ENCODE measurements at places on chromosomes 2 and 18.
A peak's percentile ranks its signal among the peaks of the same experiment; 100 is the strongest.

DNA sequence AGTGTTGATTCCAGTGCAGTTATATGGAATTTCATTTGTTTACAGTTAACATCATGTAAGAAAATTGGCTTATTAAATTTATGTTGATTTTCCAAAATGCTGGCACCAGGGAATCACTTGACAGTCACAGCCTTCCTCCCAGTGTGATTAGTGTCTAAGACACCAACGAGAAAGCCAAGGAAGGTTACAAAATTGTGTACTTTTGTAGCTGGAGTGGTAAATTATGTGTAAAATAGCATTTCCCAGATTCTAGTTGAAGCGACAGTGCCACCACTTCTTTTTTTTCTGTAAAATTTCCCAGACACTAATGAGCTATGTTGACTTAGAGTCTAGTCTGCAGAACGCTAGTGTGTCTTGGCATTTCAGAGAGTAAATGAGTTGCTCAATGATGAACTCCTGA, 101.3 kb downstream of the NCK2 start:
- DNase-seq: no peak

GRCh38 chr2:9206991-9207640, 504 bp downstream of the ASAP2 start:
- no peak for DNase-seq

GRCh38 chr2:148971547-148971946, 67.0 kb upstream of the LYPD6B start:
- no peak for DNase-seq

GRCh38 chr2:222802514-222803196, 58.2 kb upstream of the ACSL3 start:
- no peak for DNase-seq

DNA sequence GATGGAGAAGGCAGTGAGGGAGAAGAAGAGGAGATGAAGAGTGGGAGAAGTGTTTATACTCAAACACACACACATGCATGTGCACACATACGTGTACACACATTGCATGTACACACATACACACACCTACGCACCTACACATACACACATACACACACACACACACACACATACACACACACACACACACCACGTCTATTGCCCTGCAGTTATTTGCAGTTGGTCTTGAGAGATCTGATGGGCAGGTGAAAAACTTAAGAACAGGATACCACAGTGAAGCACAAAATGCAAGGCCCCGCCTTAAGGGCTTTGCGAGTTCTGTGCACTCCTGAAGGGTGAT, 190.2 kb downstream of the MYCN start:
- no peak for DNase-seq

GRCh38 chr18:76398295-76398694, 96.7 kb downstream of the ZNF516 start:
- no peak for DNase-seq

DNA sequence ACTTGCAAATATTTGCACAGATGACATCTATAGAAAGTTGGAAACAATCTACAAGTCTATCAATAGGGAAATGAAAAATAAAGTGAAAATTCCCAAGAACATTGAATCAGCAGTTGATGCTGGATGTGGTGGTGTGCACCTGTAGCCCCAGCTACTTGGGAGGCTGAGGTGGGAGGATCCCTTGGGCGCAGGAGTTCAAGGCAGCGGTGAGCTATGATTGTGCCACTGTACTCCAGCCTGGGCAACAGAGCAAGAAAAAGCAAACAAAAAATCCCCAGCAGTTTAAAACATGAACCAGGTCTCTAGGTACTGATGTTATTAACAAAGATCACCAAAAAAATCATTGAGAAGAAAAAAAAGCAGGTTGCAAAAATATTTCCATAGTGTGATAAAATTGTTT, 15.4 kb upstream of the NDUFV2 start:
- DNase-seq: no peak

- peak; percentile 7 for DNase-seq
Measured at GRCh38 chr2:234111523-234111922, 61.0 kb downstream of the SPP2 start.

DNA sequence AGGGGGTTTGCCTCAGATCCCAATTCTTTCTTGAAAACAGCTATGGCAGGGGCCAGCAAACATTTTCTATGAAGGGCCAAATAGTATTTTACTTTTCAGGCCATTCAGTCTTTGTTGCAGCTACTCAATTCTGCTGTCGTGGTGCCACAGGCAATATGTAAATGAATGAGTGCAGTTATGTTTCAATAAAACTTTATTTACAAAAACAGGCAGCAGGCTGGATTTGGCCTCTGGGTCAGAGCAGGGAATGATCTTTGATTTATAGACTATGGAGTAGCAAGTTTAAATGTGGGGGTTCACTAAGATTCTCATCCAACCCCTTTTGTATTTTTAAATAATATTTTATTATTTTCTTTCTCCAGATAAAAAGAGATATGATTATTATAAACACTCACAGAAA, 72.4 kb downstream of the IRS1 start:
- no peak for DNase-seq

- no peak for DNase-seq
Measured at GRCh38 chr2:214034417-214034816, 376.4 kb upstream of the VWC2L start.

- peak; percentile 63 for DNase-seq
Measured at GRCh38 chr2:237868631-237869342, 9.4 kb downstream of the RAMP1 start.

GRCh38 chr18:50405582-50406271, 30.9 kb downstream of the SKA1 start:
- no peak for DNase-seq

DNA sequence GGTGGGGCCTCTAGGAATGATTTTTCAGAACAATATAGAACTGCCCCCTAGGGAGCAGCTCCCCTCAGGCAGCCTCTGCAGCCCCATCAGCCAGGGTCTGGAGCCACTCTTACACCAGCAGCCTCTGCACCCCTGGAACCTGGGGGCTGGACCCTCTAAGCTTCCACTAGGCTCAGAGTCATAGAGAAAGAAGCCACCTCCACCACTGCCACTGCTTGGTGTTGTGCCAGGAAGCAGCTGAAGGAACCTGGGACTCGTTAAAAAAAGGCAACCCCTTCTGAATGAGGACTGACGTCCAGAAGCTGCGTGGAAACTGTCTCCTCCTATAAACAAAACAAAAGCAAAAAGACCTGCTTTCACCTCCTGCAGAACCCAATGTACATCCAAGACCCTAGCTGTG, 98.1 kb upstream of the HS6ST1 start:
- no peak for DNase-seq

DNA sequence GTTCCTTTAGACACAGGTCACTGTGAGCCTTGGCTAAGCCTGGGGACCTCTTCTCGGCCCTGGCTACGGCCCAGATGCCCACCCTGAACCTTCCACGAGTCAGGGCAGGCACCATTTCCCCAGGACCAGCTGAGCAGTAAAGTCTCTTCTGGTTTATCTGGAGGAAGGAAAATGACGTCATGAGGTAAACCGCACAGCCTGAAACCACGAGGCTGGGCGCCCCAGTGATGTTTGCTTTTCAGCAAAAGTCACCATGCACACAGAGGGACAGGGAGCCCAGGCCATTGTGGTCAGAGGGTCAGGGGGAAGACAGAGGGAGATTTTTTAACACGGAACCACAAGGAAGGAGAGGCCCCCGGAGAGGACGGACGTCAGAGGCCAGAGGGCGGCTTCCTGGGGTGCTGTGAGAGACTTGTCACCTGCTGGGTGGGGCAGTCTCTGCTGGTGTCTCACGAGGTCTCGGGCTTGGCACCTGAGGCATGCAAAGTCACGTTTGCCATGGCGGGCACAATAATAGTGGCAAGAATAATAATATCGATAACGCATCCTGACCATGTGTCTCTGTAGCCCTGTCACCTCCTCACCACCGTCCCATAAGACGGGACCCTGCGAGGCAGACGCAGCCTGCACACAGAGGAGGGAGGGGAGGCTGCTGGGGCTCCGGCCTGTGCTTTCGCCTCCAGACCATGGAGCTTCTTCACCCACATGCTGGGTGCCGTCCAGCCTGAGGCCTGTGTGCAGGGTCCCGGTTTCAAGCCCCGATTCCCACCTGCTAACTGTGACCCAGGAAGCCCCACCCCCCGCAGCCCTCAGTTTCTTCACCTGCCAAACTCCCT, 33.2 kb upstream of the FOSL2 start:
- DNase-seq: peak; percentile 66

DNA sequence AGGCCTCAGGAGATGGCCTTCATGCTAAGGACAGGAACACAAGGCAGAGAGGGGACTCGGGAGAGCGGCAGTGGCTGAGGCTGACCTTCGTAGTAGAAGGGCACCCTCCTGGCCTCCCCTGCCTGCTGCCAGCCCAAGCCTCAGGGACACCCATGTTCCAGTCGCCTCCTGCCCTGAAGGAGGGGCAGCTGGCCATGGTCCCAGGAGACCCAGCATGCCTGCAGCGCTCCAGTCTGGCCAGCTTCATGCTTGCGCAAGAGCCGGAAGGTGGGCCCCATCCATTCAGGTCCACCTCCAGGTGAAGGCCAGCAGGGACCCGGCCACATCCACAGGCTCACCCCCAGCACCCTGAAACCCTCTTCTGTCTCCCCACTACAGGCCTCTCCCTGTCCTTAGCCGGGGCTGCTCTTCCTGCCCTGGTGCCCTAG, 35.0 kb downstream of the BIN1 start:
- DNase-seq: no peak

DNA sequence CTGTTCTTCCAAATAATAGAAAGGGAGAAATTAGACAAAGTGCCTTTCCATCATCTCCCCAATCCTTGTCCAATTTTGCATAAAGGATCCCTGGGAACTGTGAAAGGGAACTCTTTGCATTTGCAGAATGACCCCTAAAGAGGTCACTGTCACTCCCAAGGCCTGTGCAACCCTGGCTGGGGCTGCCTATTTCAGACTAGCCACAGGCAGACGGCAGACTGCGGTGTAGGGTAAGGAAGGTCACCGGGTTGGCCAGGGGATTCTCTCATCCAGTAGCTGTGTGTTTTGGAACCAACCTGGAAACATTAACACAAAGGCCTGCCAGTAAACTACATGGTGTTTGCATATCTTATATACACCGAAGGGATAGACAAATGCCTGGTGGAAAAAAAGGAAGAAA, 818.7 kb downstream of the BCL11A start:
- DNase-seq: no peak

DNA sequence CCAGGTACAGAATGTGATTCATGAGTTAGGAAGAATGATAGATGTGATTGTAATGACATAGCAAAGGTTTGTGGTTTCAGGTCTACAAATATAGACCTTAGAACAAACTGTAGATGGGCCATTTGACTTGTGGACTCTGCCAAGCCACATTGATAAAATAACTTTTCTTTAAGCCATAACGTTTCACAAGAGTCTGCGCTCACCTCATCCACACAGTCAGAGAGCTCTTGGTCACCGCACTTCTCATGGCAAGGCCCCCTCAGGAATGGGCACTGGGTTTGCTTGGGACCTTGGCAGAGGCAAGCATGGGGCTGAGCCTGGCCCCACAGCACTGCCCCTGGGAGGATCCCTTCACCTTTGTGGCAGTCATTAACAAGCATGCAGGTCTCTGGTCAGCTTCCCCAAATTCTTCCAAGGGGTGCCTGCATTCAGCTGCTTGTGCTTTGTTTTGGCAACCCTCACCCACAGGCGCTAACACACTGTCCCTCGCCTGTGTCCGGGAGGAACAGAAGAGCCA, 14.0 kb downstream of the ARMC9 start:
- DNase-seq: peak; percentile 38

DNA sequence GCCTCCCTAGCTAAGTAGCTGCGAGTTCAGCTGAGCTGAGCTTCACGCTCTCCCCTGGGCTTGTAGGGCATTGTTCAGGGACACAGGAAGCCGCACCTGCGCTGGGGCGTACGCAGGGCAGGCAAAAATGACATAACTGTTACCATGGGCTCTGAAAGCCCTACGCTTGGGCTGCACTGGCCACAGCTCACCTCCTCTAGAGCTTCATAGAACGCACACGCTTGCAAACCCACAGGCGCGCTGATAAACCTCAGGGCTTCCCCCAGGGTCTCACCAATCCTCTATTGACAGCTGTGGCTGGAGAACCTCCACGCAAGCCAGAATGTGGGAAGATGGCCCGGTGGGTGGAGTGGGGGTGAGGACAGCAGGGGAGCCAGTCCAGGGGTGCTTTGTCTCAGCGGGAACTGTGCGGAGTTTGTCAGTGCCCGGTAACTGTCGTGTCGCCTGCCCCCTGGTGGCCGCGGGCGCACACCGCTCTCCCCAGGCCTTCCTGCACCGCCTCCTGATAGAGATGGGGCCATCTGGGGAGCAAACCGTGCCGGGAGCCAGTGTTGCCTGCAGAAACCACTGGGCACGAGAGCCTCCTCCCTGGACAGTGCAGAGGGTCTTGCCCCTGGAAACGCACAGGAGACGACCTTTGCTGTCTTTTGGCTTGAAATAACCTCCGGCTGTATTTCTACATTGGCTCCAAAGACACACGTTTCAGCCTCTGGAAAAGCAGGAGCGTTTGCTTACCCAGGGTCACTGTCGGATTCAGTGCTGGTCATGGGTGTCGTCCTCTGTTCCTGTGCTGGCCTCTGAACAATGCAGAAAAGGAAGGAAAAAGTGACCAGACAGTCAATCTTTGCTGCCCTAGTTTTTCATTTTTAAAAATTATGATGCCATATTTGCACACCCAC, 17.0 kb upstream of the CIDEA start:
- peak; percentile 36 for DNase-seq

- DNase-seq: peak; percentile 27
Measured at GRCh38 chr18:36387310-36387709, 89.8 kb downstream of the FHOD3 start.

- no peak for DNase-seq
Measured at GRCh38 chr2:37230581-37230980, 815 bp downstream of the CEBPZ start.

GRCh38 chr2:152534460-152535135, 182.7 kb downstream of the PRPF40A start:
- no peak for DNase-seq

GRCh38 chr2:117985092-117985491, 28.8 kb downstream of the CCDC93 start:
- DNase-seq: no peak

DNA sequence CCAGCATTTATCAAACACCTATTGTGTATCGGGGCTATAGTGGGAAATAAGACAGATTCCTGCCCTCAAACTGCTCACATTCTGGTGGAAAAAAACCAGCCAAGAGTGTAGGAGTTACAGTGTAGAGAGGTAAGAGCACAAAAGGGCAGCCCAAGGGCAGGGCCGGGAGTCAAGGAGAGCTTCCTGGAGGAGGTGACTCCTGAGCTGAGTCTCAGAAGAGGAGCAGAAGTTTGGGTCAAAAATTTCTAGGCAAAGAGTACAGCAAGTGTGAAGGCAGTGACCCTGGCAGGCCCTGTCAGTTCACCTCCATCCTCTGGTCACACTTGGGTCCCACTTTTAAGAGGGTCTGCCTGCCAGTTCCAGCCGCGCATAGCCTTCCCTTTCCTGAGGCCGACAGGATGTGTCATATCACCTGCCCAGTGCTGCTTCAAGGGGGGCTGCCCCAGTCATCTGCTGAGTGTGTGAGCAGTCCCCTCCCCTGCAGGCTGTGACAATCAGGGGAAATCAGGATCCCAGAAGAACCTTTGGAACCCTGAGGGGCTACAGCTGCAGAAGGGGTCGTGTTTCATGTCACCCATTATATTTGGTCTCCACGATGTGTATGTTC, 118.4 kb downstream of the GLI2 start:
- no peak for DNase-seq

DNA sequence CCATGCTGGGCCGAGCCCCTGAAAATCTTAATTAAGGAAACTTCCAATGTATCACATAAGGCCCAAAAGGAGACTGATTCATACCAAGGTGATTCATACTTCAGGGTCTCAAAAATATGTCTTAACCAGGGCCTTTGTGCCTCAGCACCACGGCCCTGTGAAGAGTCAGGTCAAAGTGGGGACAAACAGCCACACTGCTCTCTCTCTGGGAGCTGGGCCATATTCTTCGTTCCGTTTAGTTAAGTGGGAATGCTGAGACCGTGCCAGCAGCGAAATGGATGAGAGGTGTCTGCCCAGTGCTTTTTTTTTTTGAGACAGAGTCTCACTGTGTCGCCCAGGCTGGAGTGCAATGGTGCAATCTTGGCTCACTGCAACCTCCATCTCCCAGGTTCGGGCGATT, 9.3 kb upstream of the PTMA start:
- peak; percentile 37 for DNase-seq
